ENCODE measurements at places on chromosomes 7 and 10.

- DNase-seq, result no peak
Observed at GRCh38 chr10:75531571-75532031, 100.2 kb downstream of the LRMDA start.

- DNase-seq, result no peak
Observed at GRCh38 chr7:136133551-136133950, 156.4 kb upstream of the MTPN start.

GRCh38 chr10:132593900-132594876, 56.6 kb downstream of the INPP5A start:
- no peak for DNase-seq

GRCh38 chr7:12162415-12163113, 48.5 kb upstream of the TMEM106B start:
- DNase-seq, result no peak

DNA sequence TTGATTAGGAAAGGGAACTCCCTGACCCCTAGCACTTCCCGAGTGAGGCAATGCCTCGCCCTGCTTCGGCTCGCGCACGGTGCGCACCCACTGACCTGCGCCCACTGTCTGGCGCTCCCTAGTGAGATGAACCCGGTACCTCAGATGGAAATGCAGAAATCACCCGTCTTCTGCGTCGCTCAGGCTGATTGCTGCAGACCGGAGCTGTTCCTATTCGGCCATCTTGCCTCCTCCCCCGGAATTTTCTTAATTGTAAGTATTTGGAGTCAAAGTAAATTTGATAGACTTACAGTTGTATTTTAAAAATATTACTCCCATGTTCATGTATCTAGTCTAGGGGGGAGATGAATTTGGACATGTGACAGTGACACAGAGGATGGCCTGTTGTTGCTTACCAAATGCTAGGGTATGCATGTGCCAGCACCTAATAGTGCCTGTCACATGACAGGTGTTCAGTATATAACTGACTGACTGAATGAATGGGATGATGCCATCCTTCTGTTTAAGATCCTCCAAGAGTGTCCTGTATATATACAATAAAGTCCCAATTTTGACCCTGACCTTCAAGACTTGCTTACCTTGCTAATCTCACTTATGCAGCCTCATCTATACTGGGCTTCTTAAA, 42.0 kb upstream of the ICA1 start:
- DNase-seq, result no peak

- no peak for DNase-seq
Observed at GRCh38 chr10:36717118-36717517, 408.3 kb upstream of the ANKRD30A start.

- no peak for DNase-seq
Observed at GRCh38 chr7:27186668-27187474, 1.8 kb upstream of the HOXA11 start.

GRCh38 chr7:95102662-95103061, 195.3 kb downstream of the PPP1R9A start:
- no peak for DNase-seq

GRCh38 chr7:2438775-2439174, 35.4 kb downstream of the CHST12 start:
- no peak for DNase-seq

- no peak for DNase-seq
Observed at GRCh38 chr10:101145750-101146391, 14.8 kb downstream of the TLX1 start.

- no peak for DNase-seq
Observed at GRCh38 chr10:89100680-89101079, 106.4 kb downstream of the CH25H start.

GRCh38 chr7:69285854-69286253, 312.4 kb upstream of the AUTS2 start:
- DNase-seq, result no peak

DNA sequence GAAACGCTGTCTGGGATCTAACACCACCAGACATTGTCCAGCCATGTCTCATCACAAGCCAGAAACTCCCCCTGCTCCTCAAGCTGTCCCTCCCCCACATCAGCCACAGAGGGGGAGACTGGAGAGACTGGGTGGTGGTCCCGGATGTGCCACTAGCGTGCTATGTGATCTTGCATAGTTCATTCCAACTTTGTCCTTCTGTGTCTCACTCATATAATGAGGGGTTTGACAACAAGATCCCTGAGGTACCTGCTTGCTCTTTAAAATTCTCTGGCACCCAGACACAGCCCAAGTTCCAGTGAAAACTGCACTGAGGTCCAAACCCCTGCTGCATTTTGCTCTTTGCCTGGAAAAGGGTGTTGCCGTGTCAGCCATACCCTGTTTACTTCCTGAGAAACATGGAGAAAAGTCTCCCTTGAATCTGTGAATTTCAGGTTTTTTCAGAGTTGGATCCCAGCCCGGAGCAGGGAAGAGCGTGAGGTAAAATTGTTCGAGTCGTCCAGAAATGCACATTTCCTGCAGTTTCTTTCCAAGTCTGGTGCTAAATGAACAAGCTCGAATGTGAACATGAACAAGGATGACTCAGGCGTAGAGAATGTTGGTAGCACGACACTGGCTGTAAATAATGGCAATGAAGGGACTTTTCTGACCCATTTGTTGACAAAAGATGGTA, 156.6 kb downstream of the CCDC3 start:
- DNase-seq, result no peak

DNA sequence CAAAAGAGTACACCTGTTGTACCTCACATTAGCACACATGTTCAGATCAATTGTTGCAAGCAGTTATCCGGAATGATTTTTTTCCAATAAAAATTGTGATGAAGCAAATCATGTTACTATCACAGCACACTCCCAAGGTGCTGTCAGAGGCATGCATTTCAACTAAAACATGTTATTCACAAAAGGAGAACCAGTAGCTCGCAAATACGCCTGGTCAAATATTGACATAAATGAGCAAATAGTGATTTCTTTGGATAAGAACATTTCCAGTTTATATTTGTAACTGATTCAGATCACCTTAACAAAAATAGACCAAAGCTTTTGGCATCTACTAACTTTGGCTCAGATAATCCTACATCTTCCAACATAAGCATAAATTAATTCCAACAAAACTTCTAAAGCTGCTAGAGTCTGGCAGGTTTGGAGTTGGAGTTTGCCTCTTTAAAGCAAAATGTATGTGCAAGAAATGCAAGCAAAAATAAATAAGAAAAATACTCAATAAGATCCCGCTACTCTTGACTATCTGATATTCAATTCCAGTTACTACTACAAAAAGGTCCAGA, 208.0 kb downstream of the SFMBT2 start:
- DNase-seq, result no peak

DNA sequence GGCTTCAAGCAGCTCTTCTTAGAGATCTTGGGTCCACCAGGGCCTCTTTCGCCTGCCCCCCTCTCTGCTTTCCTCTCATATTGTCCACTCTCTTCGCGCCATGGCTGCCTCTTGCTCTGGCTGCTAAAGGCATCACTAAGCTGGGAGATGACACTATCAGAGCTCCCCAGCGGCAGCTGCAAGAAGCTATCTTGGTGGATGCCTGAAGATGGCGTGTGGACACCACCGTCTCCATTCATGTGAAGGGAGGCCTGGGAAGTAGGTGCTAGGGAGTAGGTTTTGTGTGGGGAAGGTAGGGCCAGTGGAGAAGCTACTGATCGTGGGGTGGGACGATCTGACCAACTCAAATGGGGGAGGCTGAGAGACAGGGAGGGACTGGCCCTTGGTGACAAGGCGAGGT, 45.9 kb upstream of the PDLIM1 start:
- no peak for DNase-seq

GRCh38 chr7:36781011-36781738, 56.9 kb upstream of the AOAH start:
- DNase-seq, result no peak

GRCh38 chr10:34323192-34323591, 491.9 kb downstream of the PARD3 start:
- no peak for DNase-seq

DNA sequence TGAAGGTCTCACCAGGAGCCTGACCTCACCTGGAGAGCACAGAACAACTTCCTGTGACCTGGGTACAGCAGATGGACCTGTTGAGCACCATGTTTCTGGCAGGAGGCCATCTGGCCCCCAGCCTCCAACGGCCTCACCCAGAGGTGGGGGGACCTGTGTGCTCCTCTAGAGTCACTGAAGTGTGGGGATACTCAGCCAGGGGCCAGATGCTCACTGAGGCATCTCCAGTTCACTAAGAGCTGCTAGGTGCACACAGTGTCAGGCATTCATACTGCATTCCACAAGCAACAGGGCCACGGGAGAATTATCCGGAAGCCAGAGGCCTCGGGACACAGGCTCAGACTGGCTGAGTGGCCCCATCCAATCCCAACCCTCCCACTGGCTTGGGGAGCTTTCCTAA, 161.4 kb downstream of the TCERG1L start:
- no peak for DNase-seq

- DNase-seq, result peak; percentile 83
Observed at GRCh38 chr7:48109848-48110663, 21.0 kb downstream of the UPP1 start.

Data from stimulated activated CD8-positive, alpha-beta memory T cell treated with anti-CD3 and anti-CD28 coated beads, Interleukin-2, amount 100 ng/mL, for 1 hour (primary cell).